ENCODE measurements at places on chromosomes 1 and 21.

DNA sequence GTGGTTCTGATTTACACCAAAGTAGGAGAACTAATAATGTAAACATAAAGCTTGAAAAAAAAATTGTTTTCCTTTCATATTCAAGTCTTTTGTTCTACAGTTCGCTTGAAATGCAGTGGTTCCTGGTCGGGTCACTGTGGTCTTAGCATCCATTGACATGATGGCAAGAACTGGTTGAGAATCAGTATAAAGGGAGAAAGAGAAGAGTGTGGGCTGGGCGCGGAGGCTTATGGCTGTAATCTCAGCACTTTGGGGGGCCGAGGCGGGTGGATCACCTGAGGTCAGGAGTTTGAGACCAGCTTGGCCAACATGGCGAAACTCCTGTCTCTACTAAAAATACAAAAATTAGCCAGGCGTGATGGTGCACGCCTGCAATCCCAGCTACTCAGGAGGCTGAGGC is 250.9 kb downstream of the BACH1 start:
- no peak for DNase-seq

DNA sequence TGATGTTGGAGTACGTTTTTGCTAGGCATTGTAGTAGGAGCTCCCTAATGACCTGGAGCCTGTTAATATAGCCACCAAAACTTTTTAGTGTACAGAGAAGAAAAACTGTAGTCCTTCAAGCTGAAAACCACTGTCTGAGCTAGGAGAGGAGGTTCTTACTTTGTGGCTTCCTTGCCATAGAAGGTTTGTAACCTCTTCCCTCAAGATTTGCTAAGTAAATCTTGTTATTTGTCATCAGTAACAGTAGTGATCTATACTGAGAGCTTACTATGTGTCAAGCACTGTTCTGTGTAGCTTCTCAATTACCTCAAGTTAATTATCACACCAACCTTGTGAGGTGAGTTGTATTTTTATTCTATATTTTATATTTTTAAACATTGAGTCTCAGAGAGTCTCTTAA is 21.2 kb upstream of the LRRC8C start:
- no peak for DNase-seq

DNA sequence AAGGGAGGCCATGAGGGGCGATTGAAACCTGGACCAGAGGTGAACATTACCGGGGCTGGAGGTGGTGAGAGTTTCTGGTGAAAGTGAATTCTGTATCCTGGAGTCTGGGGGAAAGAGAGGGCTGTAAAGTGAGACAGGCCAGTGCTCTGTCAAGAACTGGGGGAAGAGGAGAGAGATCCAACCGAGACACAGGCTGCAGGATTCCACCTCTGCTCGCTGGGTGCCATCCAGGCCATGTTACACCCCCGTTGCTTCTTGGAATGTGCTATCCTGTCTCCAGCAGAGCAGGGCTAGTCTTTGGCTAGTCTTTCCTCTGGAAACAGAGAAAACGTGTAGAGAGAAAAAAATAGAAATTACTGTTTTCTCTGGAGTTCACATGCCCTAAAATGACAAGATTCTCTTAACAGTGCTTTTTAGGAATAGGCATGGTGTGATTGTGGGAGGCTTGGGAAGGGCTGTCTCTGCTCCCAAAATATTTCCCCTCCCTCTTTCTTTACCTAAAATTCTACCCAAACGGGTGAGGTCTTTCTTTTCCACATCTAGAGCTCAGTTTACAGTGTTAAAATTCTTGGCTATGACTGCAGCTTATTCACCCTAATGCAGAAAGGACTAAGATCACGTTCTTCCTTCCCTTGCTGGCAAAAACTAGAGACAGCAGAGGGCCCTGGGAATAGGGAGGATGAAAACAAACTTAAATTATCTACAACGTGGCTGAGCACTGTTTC is 16.5 kb upstream of the OVAAL start:
- no peak for DNase-seq

DNA sequence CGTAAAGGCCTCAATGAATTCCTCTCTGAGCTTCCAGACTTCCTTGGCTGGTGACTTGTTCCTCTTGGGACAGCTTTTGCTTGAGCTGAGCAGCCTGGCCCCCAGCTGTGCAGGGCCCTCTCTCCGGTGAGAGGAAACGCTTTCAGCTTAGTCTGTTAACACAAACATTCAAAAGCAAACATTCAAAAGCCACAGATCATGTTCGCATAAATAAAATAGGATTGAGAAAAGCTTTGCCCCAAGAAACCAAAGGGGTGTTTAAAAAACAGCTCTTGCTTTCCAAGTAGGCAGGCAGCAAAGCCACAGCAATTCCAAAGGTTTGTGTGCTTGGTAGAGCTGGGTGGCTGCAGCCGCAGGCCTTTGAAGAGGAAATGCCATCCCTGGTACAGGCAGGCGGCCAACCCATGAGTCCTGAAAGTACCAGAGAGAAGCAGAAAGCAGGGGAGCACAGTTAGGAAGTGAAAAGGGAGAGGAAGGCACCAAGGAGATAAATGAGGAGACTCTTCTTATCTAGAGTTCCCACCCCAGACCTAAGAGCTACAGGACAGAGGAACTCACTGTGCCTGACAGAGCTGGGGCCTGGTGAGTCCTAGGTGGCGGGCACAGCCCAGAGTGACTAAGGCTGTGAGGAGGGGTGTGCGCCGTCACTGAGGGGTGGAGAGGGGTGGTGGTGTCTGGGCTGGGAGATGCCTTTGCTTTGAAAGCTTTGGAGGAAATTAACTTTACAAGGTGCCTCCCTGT is 48.4 kb downstream of the CCN1 start:
- DNase-seq: no peak

GRCh38 chr1:45619149-45619921 is 4.5 kb downstream of the CCDC17 start:
- no peak for DNase-seq

DNA sequence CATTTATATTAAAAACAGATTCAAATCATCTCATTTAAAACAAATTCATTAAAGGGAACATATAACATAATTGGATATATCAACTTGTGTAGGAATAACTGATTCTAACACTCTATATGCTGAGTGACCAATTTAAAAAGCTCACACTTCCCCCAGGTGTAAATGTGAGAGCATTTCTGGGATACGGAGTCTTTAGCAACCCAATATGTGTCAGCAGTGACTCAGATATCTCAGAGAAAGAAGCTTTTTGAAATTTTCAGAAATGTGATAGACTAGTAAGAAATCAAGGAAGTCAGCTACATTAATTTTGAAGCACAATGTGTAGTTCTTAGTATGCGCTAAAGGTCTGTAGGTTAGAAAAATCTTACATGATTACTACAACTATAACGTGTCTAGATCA is 87.9 kb upstream of the SERTAD4 start:
- DNase-seq: no peak
